ENCODE measurements at places on chromosomes 6 and 20. TPM values are rescaled to one million over a fixed set of nuclear protein-coding genes. Genes with fewer than 3 reads are reported as not detected.

GRCh38 chr20:8642247-8642646 is 426.6 kb upstream of the PLCB4 start:
- no peak overlapping the region for H3K27ac ChIP-seq
- no peak for DNase-seq
- H3K4me1 ChIP-seq: no peaks in the 10 kb centered on the region
- no peak overlapping the region for H3K4me3 ChIP-seq

GRCh38 chr6:4363656-4364055 is 228.3 kb upstream of the ECI2 start:
- DNase-seq: peak; percentile 29
- H3K4me1 ChIP-seq: peaks cover 18% of the 10 kb centered on the region
- H3K27me3 ChIP-seq: no peaks in the 10 kb centered on the region
- H3K4me3 ChIP-seq: no peak overlapping the region

DNA sequence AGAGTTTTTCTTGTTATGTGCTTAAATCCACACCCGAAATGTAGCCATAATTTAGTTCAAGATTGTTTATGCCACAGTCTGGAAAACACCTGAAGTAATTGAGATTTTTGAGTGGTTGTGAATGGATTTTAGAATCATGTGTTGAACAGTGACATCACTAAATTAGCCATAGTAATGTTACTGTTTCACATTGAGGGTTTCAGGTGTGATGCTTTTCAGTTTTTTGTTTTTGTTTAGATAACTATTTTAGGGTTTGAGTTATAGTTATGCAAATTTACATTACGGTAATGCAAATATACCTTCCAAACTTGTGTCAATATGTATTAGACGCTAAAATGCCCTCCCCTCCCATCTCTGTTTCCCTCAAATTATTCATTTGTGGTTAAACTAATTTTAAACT is 22.9 kb downstream of the QKI start:
- no peaks in the 10 kb centered on the region for H3K27me3 ChIP-seq
- H3K36me3 ChIP-seq: no peaks in the 10 kb centered on the region
- H3K4me3 ChIP-seq: no peak overlapping the region
- H3K27ac ChIP-seq: no peak overlapping the region

GRCh38 chr6:113672491-113673149 is 184.5 kb upstream of the MARCKS start:
- H3K27me3 ChIP-seq: no peaks in the 10 kb centered on the region
- DNase-seq: peak; percentile 96
- H3K4me1 ChIP-seq: peaks cover 28% of the 10 kb centered on the region
- H3K4me3 ChIP-seq: peak overlapping the region; percentile 27
- no peaks in the 10 kb centered on the region for H3K36me3 ChIP-seq
- H3K27ac ChIP-seq: peak overlapping the region; percentile 80

DNA sequence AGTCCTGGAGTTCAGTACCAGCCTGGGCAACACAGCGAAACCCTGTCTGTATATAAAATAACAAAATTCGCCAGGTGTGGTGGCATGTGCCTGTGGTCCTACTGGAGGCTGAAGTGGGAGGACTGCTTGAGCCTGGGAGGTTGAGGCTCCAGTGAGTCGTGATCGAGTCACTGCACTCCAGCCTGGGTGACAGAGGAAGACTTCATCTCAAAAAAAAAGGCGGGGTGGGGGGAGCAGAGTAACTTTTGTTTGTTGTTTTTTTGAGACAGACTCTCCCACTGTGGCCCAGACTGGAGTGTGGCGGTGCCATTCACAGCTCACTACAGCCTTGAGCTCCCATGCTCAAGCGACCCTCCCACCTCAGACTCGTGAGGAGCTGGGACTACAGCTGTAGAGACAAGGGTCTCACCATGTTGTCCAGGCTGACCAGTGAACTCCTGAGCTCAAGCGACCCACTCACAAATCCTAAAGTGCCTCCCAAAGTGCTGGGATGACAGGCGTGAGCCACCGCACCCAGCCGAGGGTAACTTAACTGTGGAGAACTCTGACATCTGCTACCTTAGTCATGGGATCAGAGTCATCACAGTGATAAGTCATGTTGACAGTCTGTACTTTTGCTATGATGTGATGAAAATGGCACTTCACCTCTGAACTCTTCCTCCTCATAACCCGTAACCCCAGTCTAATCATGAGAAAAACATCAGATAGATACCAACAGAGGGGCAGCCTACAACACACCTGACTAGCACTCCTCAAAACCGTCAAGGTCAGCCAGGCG is 16.5 kb downstream of the PEDS1 start:
- peaks cover 11% of the 10 kb centered on the region for H3K4me1 ChIP-seq
- peaks cover 42% of the 10 kb centered on the region for H3K36me3 ChIP-seq

- H3K36me3 ChIP-seq: peaks cover 24% of the 10 kb centered on the region
- no peaks in the 10 kb centered on the region for H3K27me3 ChIP-seq
- no peaks in the 10 kb centered on the region for H3K4me1 ChIP-seq
- no peak for DNase-seq
Measured at GRCh38 chr6:12022953-12023388, 10.9 kb downstream of the HIVEP1 start.

GRCh38 chr6:31402324-31403282 is 792 bp upstream of the MICA start:
- H3K27ac ChIP-seq: peak overlapping the region; percentile 37
- peaks cover 27% of the 10 kb centered on the region for H3K4me1 ChIP-seq
- peak; percentile 74 for DNase-seq
- peak overlapping the region; percentile 70 for H3K4me3 ChIP-seq
- no peaks in the 10 kb centered on the region for H3K36me3 ChIP-seq

DNA sequence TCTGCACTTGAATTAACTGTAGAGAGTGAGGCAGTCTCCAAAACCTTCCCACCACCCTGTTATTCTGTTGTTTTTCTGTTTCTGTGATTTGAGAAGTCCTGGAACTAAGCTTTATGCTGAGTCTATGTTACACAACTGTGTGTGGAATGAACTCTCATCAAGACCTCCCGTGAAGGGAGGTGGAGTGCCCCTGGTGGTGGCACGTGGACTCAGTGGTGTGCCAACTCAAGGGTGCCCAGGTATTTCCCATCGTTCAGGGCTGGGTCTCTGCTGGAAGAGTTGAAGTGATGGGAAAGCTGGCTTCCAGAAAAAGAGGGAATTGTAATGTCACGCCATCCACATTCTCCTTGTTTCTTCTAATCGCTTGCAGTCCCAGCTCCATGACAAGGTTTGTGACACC is 374.2 kb downstream of the SMOC2 start:
- H3K4me3 ChIP-seq: no peak overlapping the region
- H3K27ac ChIP-seq: no peak overlapping the region
- H3K4me1 ChIP-seq: no peaks in the 10 kb centered on the region

GRCh38 chr6:24925661-24926060 is 10.1 kb downstream of the RIPOR2 start:
- no peak overlapping the region for H3K27ac ChIP-seq
- peaks cover 19% of the 10 kb centered on the region for H3K4me1 ChIP-seq
- H3K27me3 ChIP-seq: no peaks in the 10 kb centered on the region
- DNase-seq: no peak
- H3K36me3 ChIP-seq: no peaks in the 10 kb centered on the region
- no peak overlapping the region for H3K4me3 ChIP-seq

DNA sequence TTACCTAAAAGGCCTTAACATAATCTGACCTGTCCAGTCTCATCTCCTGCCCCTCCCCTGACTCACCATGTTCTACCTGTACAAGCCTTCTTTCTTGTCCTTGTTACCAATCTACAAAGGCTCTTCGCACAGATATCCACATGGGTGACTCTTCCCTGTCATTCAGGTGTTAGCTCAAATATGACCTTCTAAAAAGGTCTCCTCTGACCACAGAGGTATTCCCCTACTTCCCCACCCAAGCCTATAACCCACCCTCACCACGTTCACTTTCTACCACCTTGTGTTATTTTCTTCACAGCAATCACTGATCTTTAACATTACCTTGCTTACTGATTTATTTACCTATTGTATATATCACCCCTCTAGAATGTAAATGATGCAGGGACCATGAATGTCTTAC is 96.7 kb downstream of the BTBD9 start:
- DNase-seq: no peak
- H3K36me3 ChIP-seq: no peaks in the 10 kb centered on the region
- no peak overlapping the region for H3K27ac ChIP-seq
- H3K27me3 ChIP-seq: no peaks in the 10 kb centered on the region
- no peaks in the 10 kb centered on the region for H3K4me1 ChIP-seq

DNA sequence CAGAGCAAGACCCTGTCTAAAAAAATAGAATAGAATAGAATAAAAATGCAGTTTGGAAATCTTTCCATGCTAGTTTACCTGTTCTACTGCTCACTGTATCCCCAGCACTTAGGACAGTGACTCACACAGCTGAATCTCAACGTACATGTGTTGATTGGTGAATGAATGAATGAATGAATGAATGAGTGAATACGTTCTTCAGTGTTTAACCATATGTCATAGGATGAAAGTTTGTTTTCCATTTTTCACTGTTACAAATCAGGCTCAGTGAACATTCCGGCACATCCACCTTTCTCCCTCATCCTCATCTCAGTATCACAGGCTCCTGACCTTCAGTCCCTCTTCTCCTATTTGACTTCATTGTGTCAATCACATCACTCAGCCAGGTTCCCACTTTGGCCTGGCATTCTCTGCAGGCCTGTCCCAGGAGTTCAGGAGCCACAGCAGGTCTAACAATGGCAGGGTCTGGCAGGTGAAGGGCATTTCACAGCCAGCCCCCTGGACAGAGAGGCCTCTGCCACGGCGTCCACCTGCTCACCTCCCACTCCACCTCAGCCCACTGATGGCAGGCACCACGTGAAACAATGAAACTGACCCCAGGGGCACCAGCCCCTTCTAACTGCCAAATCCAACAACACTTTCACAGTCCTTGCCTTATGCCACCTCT is 7.9 kb downstream of the ZC3H12D start:
- H3K27me3 ChIP-seq: peaks cover 9% of the 10 kb centered on the region
- no peaks in the 10 kb centered on the region for H3K36me3 ChIP-seq
- no peak for DNase-seq
- peaks cover 11% of the 10 kb centered on the region for H3K4me1 ChIP-seq

DNA sequence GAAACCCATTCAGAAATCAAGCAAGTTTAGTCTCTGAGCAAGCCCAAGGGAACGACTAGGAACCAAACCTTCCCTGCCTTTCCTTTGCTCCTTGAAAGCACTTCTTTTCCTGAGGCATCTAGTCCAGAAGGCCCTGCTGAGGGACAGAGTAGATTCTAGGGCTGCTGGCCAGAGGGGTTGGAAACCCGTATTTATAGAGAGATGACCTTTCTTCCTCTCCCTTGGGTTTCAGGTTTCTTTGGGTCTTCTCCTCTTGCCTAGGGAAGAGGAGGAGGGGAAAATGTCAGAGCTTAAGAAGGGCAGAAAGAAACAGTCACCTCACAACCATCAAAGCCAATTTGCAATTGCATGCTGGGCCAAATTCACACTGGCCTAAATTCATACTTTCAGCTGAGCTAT is 5.8 kb downstream of the APOBEC2 start:
- peak; percentile 46 for DNase-seq
- peaks cover 18% of the 10 kb centered on the region for H3K4me1 ChIP-seq
- H3K27ac ChIP-seq: peak overlapping the region; percentile 88
- peaks cover 38% of the 10 kb centered on the region for H3K36me3 ChIP-seq

Gene SLC32A1
- not detected for total RNA-seq

Gene RPP21
- 22.3 TPM for total RNA-seq

Gene ARMH2
- total RNA-seq: not detected

Gene TOX2
- 0.44 TPM for total RNA-seq

Gene LY6G6F
- not detected for total RNA-seq

Gene GGT7
- total RNA-seq: 4.5 TPM

All from muscle of leg (tissue), 16 donors.